ENCODE measurements at places on chromosomes 12 and 14.

- ATAC-seq: no peak
These were observed 91.2 kb downstream of the CEP128 start for GRCh38 chr14:80850197-80850814.

DNA sequence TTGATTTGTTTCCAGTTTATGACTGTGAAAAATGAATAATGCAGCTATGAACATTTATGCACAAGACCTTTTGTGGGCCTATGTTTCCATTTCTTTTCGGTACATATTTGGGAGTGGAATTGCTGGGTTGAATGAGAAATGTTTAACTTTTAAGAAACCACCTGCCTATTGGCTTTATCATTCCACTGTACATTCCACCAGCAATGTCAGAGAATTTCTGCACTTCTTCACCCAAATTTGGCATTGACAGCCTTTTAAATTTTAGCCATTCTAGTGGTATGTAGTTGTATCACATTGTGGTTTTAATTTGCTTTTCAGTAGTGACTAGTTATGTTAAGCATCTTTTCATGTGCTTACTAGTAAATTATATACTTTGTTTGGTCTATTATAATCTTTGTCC, 317.0 kb upstream of the TMTC1 start:
- no peak for ATAC-seq

GRCh38 chr12:14252697-14253096, 112.8 kb upstream of the ATF7IP start:
- no peak for ATAC-seq

- ATAC-seq: no peak
These were observed at the start of gene GPR84 for GRCh38 chr12:54364413-54364812. TSS of gene GPR84 (minus strand) at chr12:54364486. CDS start at chr12:54363851, 635 bp downstream.

DNA sequence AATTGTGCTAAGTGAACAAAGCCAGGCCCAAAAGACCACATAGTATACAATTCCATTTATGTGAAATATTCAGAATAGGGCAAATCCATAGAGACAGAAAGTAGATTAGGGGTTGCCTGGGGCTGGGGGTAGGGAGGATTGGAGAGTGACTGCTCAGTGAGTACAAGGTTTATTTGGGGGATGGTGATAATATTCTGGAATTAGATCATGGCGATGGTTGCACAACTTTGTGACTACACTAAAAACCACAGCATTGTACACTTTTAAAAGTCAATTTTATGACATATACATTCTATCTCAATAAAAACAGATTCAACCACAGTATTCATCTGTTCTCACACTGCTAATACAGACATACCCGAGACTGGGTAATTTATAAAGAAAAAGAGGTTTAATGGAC, 68.7 kb upstream of the MAP1LC3B2 start:
- no peak for ATAC-seq

DNA sequence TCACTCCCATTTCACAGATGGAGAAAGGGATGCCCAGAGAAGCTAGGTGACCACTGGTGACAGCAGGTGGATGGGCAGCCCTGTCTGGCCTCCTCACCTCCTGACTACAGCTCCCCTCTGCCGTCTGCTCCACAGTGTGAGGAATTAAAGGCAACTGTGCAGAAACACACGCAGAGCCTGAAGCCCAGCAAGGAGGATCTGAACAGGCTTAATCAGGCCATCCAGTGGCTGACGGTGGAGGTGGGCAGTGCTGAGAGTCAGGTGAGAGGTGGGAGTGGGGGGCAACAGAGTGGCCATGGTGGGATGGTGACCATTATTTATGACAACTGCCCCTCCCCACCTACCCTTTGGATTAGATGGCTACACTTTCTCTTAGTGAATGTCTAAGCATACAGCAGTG, 1.2 kb downstream of the KRT86 start:
- no peak for ATAC-seq

DNA sequence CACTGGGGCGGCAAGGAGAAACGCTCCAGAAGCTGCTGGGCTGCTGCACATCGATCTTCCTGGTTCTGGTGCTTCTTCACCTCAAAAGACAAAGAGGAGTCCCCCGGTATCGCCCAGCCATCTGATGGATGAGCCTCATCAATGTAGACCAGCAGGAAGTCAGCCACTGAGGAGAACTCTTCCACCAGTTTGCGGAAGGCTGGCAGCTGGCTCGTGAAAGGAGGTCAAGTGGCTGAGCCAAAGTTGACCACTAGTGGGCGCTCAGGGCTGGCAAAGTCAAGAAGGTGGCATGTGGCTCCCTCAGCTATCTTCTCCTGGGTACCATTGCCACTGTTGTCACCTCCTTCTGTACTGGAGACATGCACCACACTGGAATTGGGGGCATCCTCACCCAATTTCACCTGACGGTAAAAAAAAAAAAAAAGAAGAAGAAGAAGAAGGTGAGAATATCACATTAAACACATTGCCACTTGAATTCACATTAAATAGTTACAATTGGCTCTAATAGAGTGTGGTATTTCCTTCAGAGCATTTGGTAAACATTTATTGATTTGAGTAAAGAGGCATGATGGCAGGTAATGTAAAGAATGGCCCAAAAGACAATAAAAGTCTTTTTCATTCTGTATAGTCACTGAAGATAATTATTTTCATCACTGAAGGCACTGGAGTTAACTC, 8.3 kb downstream of the DIO2 start:
- ATAC-seq: no peak

DNA sequence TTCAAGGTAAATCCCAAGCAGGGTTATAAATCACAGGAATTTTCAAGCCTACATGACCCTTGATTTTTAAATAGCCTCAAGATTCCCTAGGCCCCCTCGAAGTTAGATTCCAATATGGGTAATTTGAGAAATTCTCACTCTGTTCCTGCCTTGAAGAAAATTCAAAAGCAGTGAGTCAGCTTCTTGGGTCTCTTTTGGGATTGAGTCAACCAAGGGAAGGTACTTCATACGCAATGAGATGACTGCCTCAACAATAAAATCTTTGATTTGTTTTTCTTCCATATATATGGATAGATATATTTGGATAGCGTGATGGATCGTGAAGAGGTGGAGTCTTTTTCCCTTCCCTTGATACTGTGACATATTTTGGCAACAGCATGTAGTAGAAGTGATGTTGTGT, 180.4 kb upstream of the ATP2B1 start:
- ATAC-seq: no peak

GRCh38 chr12:48182631-48183030, 813 bp upstream of the CCDC184 start:
- ATAC-seq: no peak

DNA sequence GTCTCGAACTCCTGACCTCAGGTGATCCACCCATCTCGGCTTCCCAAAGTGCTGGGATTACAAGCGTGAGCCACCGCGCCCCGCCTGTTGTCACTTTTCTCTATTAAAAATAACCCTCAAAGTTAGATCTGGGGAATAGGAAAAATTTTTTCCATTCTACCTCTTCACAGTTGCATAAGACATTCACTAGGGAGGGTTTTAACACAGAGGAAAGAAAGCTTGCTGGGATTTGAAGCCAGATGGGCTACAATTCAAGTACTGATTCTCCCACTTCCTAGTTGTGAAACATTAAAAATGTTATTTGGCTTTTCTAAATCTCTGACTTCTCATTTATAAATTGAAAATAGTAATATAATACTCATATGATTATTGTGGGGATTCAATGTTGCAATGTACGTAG, 23.3 kb upstream of the SLC15A5 start:
- no peak for ATAC-seq

DNA sequence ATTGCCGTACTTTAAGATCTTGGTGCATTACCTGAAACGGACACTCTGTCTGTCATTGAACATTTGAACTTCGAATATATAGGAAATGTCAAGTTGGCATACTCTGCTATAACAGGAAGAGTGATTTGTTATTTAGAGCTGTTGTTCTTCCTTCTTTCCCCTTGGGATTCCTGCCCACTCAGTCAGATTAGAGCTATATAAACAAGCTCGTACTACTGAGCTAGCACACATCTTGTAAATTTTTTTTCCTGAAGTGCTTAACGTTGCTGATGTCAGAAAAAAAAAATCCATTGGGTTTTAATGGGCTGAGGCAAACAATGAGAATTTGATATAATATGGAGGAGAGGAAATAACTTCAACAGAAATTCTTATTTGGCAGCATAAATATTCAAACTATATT, 26.8 kb downstream of the RGS6 start:
- ATAC-seq: peak; percentile 36

- ATAC-seq: no peak
These were observed 384.6 kb downstream of the GLT1D1 start for GRCh38 chr12:129237881-129238280.

- ATAC-seq: no peak
These were observed 266.9 kb downstream of the CCDC91 start for GRCh38 chr12:28456934-28457710.
